Myometrial cell (primary cell): ENCODE measurements at places on chromosomes 13 and 19. TPM values are rescaled to one million over a fixed set of nuclear protein-coding genes. Genes with fewer than 3 reads are reported as not detected.

Gene NPAS1
- total RNA-seq: under 0.01 and 2.5 TPM in 2 replicates

Gene TNNT1
- total RNA-seq: 6.2 and 6.3 TPM in 2 replicates

Gene MAB21L1
- total RNA-seq: not detected in 2 replicates

Gene SIGLEC9
- 1.1 TPM in 1 of 2 replicates, not detected in the other for total RNA-seq

Gene RPS19
- total RNA-seq: 929 and 2,881 TPM in 2 replicates

Gene ACP7
- not detected in 2 replicates for total RNA-seq

Gene ERICH6B
- total RNA-seq: not detected in 2 replicates

Gene C5AR1
- not detected in 2 replicates for total RNA-seq

Gene CYP2A7
- not detected in 2 replicates for total RNA-seq

Gene UBXN6
- total RNA-seq: 76.0 and 92.8 TPM in 2 replicates

Gene ZNF8
- 2.1 and 4.0 TPM in 2 replicates for total RNA-seq
